Nucleus accumbens (tissue), 56 donors: ENCODE measurements at places on chromosomes 5 and 9.

GRCh38 chr5:170857066-170857465 lies 4.8 kb upstream of the RANBP17 start:
- DNase-seq: no peak

- no peak for DNase-seq
Observed at GRCh38 chr5:127802477-127802865, 99.3 kb downstream of the CCDC192 start.

DNA sequence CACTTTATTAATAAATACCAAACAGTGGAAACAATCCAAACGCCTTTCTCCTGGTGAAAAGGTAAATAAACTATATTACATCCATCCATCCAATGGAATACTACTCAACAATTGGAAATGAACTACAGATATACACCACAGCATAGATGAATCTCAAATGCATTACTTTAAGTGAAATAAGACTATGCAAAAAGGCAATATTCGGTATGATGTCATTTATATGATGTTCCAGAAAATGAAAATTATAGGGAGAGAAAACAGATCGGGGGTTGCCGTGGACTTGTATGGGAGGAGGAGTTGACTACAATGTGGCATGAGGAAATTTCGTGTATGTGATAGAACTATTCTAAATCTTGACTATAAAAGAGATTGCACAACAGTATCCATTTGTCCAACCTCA lies 27.5 kb upstream of the SLIT3 start:
- no peak for DNase-seq

DNA sequence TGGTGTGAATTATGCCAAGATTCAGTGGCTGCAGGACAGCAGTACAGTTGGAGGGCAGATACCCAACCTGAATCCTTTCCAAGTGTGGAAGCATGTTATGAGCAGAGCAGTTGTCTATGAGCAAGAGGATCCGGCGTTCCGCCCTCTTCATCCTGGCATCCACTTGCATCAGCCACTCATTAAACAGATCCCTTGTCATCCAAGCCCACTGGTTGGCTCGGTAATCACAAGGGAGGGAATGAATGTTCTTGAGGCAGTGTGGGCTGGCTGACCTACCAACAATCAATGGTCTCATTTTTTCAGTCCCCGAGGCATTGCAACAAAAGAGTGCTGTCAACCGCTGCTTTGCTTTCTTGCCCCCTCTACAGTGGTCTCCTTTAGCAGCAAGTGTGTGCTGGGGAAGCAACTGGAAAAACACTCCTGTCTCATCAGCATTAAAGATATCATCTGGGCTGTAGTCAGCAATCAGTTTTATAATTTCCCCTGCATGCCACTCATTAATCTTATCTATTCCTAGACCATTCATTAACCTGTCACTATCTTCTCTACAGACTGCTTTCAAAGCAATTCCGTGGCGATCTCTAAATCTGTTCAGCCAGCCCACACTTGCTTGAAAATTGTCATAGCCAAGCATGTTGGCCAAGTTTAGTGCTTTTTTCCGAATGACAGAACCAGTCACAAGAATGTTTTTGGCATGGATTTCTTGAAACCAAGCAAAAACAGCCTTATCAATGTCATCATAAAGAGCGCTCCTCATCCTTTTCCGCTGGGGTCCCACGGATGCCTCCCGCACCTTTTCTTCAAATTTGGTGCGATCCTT lies 4.9 kb downstream of the TIGD6 start:
- no peak for DNase-seq

DNA sequence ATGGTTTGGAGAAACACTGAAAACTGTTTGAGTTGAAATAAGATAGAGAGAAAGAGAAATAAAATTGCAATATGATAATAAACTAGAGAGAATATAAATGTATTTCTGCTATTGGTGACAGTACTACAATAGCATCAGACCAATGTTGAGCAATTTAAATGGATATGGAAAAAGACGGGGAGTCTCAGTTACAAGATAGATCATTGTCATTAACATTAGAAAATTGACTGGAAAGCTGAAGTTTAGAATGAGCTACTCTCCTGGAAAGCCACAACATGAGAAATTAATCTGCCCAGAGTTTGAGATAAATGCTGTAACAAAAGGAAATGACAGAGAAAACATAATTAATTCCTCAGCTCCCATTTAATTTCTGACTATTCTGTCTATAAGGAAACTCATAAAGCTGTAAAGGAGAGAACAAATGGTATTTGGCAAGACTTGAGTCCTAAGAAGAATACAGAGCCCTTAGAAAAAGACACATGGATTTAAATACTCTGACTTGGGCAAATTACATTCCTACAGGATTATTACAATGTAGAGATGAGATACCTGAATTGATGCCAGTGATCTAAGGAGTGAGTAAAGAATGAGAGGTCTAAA lies 624.5 kb upstream of the CHD1 start:
- DNase-seq: no peak

DNA sequence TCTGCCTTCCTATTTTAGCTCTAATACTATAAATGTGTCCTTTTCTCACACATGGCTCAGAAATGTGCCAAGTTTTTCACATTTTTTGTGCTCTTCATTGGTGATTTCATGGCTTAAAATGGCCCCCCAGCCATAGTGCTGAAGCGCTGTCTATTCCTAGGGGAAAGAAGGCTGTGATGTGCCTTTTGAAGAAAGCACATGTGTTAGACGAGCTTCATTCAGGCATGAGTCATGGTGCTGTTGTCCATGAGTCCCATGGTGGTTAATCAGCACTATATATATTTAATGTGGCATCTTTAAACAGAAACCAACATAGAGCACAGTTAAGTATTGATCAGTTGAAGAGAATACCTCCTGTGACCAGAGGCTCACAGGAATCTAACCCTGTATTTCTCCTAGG lies 55.8 kb downstream of the PDE8B start:
- DNase-seq: no peak

DNA sequence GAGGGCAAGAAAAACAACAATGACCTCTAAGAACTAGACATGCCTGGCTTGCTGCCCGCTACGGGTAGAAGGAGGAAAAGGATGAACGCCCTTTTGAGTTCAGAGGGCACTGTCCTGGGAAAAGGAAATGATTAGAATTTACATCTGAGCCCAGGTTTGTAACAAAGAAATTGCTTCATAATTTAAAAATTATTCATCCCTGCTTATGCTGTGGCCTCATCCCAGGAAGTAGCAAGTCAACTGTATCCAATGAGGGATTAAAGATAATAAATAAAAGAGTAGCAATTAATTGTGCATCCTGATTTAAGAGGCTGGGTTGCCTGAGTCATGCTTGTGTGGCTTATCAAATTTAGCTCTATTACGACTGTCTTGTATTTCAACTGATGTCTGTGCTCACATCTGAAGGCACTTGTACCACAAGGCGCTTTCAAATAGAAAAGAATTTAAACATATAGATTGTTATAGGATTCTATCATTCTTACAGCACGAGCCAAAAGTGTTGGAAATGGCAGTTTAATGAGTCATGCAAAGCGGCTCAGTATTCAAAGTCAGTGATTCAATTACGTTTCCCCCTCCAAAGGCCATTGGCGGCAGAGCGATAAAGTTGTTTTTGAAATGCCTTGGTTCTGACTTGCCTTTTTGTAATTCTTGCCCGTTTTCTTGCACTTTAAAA lies 40.0 kb upstream of the DMRT1 start:
- no peak for DNase-seq

- no peak for DNase-seq
Observed at GRCh38 chr5:8606231-8606630, 737.3 kb downstream of the MTRR start.

DNA sequence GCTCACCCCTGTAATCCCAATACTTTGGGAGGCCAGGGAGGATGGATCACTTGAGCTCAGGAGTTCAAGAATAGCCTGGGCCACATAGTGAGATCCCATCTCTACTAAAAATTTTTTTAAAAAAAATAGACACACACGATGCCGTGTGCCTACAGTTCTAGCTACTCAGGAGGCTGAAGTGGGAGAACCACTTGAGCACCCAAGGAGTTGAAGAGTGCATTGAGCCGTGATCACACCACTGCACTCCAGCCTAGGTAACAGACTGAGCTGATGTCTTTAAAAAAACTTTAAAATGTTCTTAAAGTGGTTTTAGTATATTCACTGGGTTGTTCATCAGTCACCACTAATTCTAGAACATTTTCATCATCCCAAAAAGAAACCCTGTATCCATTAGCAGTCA lies 51.9 kb upstream of the RNF38 start:
- no peak for DNase-seq

- DNase-seq: no peak
Observed at GRCh38 chr5:167402671-167403070, 888.8 kb upstream of the WWC1 start.

DNA sequence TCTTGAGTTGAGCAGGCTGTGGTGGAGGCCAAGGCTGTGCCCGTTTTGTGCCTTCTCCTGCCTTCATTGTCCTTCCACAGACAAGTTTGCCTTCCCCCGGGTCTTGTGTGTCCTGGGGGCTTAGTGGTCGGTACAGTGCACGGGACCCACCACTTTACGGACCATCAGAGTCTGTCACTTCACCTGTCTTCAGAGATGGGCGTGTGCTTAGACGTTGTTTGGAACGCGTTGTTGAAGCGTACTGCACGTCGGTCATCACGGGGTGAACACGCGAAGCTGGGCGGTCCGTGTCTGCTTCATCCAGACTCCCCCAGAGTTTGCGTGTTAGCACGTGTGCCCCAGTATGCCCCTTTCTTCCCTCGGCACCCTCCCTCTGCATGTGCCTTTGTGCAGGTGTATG lies 24.8 kb downstream of the CEP72 start:
- DNase-seq: no peak

GRCh38 chr5:31626156-31626555 lies 12.8 kb upstream of the PDZD2 start:
- DNase-seq: no peak

DNA sequence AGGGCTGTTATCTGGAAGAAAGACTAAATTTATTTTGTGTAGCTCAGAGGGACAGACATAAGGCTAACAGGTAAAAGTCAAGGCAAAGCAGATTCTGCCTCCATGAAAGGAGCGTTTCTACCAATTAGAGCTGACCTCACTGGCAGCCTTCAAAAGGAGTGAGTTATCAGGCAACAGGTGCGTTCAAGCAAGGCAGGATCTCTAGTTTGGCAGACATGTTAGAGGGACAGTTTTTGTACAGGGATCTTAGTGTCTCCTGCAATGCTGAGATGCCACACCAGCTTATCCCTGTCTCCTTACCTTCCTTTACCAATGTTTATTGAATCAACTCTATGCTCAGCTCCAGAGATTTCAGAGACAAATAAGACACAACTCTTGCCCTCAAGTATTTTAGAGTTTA lies 73.8 kb downstream of the NRG2 start:
- no peak for DNase-seq

GRCh38 chr5:163766936-163767670 lies 261.7 kb downstream of the MAT2B start:
- DNase-seq: no peak

DNA sequence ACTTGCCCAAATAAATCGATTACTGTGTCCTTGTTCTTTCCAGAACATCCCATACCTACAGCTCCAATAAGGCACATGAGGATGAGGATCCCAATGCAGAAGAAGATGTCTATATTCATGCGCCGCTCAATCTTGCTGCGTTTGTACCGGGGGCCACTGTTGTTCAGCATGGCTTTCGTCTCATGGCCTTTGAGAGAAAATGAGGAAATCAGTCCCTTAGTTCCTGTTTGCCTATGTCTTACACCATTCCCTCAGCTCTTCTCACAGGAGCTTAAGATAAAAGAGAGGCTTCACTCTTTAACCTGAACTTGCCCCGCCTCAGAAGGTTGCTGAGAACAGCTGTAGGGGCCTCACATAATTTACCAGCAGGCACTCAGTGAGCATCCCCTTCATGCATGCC lies 211.6 kb downstream of the ATP10B start:
- no peak for DNase-seq

GRCh38 chr9:17589771-17590170 lies 10.9 kb downstream of the SH3GL2 start:
- no peak for DNase-seq

DNA sequence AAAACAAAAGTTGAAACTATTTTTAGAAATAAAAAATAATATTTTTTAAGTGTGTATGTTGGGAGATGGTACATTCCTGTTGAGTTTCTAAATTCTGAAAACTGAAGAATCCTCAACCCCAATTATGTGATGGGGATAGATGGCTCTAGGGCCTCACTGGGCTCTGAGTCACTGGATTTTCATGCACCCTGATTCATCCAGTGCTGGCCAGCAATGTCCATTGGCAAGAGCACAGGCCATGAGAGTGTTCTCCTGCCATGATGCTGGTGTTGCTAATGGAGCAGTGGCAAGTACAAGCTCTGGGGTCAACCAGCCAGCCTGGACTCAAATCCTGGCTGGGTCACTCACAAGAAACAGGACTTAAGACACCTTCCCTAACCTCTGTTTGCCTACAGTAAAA lies 23.3 kb downstream of the SMIM23 start:
- no peak for DNase-seq

- no peak for DNase-seq
Observed at GRCh38 chr5:40124367-40124766, 555.3 kb upstream of the PTGER4 start.

DNA sequence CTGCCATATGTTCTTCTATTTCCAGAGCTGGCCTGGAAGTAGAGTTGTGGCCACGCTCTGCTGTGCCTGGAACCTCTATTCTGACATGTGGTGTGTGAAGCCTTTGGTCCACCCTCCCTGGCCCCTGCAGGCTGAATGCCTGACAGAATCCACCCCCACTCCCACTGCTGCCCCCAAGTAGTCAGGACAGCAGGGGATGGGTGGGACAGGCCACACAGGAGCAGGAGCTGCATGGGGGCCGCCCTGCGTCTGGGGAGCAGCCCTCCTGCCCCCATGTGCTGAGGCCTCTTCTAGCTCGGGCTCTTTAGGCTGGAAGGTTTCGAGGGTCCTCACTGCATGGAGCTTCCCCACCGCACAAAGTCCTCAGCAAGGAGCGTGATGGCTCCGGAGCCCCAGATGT lies 32.6 kb upstream of the IRX4 start:
- no peak for DNase-seq

DNA sequence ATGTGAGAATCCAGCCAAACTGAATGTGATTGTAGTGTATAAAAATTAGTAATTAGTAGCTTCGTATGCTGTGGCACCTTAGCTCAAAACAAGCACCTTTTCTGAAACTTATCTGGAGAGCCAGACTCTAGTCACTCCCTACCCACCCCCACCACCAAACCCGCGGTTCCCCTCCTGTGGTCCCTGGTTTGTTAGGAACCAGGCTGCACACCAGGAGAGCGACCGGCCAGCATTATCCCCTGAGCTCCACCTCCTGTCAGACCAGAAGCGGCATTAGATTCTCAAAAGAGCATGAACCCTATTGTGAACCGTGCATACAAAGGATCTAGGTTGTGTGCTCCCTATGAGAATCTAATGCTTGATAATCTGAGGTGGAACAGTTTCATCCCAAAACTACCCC lies 498.6 kb downstream of the CHSY3 start:
- no peak for DNase-seq
